ENCODE measurements at places on chromosomes 16 and 17. TPM values are rescaled to one million over a fixed set of nuclear protein-coding genes. Genes with fewer than 3 reads are reported as not detected.

The ZG16B gene
- 8.1 TPM for total RNA-seq

DNA sequence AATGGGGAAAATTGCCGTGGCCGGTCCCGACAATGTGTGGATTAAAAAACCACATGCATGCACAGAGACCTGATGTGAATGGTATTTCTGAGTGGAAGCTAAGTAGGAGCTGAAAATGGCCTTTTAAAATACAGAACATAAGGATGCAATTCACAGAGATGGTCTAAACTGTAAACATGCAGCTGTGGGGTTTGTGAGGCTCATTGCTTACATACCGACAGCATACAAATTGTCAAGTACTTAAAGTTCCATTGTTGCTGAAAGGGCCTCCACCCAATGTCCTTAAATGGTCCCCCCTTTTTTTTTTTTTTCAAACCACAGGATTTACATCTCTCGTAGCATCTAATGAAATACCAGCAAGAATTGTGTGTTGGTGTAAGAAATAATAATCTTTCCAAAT lies 523.2 kb downstream of the MAF start:
- DNase-seq = no peak

The CA4 gene
- total RNA-seq = not detected

The KANSL1 gene
- total RNA-seq = 132 TPM

DNA sequence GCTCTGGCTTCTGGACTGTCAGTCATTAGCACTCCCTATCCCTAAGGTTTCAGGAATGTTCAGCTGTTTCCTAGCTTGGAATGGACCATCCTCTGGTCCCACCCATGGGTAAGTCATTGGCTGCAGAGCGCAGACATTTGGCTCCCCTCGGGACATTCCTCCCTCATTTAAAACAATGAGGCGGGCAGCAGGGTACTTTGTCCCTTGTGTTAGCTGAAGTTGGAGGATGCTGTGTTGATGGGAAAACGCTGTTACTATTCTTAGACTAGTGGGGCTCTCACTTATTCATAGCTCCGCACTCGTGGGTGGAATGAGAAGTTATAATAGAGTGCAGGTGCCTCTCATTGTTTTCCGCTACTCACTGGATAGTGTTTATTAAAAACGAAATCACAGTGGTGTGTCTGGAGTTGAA lies 673.8 kb downstream of the WWOX start:
- no peak for DNase-seq
